ENCODE measurements at places on chromosomes 5 and 9.

GRCh38 chr5:68377733-68378132 lies 162.2 kb downstream of the PIK3R1 start:
- DNase-seq, result no peak

- DNase-seq, result peak; percentile 65
These were observed 47.3 kb downstream of the PRLR start for GRCh38 chr5:35182910-35183535.

- no peak for DNase-seq
These were observed 156.5 kb upstream of the NFIL3 start for GRCh38 chr9:91580136-91580535.

DNA sequence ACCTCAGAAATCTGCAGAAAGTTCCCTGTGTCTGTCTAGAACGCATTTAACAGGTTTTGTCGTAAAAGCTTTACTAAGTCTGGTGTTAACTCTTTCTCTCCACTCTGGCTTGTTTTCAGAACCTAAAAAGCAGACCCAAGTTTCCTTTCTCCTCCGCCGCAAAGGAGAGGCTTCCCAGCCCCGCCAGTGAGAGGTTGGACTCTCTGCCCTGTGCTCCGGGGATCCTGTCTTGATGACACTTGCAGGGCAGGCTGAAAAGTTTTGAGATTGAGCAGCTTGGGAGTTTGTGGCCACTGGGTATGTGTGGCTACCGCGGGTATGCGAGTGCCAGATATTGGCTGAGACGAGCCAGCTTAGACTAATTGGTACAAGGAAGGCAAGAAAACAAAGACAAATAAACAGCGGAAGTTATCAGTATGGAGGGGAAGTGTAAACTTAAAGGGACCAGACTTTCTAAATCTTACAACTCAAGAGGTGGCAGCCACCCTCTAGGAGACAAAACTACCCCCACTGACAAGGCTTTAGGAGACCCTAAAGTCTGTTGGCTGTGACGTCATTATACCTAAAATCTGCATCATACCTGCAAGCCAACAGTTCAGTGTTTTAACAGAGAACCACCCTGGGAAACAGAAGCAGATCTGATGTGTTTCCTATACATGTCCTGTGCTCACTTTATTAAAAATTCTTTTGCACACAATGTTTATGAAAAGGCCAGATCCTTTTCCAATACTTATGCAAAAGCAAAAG lies 41.0 kb upstream of the PCDHB1 start:
- no peak for DNase-seq

DNA sequence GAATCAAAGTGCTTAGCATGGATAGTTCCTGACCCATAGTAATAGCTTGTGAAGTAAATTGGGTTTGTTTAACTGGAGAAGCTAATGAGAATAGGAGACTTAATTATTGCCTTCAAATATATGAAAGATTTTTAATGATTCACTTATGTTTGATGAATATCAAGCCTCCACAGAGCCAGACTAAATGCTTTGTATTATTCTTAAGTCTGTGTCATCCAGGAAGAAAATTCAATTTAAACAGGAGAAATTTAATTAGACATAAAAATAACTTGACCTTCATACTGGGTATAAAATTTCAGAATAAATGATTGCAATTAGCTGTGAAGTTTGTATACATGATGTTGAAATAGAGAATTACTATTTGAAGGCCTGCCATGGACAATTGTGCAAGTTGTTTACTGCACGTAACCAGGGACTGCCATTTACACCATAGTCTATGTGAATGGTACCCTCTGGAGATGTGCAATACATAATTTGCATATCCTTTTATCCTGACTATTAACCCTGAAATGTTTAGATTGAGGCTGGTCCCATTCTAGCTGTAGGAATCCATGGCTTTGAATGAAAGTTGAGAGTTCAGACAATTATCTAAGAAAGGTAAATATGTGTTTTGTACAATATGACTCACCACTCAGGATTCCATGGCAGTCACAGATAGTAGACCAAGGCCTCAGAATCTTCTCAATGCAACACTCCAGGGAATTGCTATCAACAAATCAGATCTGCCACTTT lies 133.5 kb upstream of the IL12B start:
- DNase-seq, result no peak

GRCh38 chr9:95880021-95880690 lies 4.7 kb downstream of the ERCC6L2 start:
- DNase-seq, result no peak

GRCh38 chr5:2575871-2576270 lies 175.6 kb downstream of the IRX2 start:
- DNase-seq, result no peak

DNA sequence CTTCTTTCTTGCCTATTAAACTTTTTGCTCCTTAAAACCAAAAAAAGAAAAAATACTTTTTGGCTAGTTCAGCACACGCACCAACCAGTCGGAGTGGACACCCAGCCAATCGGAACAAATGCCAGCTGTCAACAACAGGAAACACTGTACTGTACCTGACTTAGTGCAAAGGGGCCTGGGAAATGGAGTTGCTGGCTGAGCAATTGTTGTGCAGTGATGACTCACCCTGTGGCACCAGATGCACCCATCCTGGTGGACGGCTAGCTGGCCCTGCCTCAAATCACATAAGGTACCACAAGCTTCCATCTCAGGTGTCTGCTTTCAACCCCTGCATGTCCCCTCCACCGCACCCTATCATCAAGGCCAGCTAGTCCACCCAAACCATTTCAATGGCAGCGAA lies 20.9 kb downstream of the FOXE1 start:
- no peak for DNase-seq

DNA sequence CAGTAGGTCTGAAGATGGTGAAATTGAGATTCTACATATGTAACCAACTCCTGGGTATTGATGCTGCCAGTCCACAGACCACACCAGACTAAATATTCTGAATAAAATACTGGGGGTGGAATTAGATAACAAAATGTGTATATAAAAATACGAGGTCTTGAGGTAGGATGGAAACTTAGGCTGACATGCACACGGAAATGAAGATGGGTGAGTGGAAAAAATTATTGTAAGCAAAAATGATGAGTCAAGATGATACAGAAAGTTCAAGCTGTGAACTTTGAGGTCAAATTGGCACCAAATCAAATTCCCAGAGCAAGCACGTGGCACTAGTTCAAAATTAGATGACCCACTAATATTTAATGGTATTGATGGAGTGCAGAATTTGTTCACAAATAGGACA lies 713.4 kb upstream of the ACO1 start:
- no peak for DNase-seq

DNA sequence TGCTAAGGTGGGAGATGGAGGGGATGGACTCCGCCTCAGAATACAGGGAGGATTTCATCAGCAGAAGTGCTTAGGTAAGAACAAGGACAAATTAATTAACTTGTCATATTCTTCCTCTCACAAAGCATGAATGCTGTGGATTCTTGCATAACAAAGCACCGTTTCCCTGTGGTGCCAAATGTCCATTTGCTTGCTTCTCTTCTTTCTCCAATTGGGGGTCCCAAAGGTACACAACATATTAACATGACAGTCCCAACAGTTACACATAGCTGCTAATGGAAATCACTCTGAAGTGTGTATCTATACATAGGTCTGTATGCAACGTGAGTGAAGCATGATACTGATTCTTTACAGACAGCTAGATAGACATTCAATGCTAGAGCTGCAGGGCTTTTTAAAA lies 146.7 kb upstream of the EFNA5 start:
- no peak for DNase-seq

- no peak for DNase-seq
These were observed 29.7 kb upstream of the CER1 start for GRCh38 chr9:14752271-14752670.

DNA sequence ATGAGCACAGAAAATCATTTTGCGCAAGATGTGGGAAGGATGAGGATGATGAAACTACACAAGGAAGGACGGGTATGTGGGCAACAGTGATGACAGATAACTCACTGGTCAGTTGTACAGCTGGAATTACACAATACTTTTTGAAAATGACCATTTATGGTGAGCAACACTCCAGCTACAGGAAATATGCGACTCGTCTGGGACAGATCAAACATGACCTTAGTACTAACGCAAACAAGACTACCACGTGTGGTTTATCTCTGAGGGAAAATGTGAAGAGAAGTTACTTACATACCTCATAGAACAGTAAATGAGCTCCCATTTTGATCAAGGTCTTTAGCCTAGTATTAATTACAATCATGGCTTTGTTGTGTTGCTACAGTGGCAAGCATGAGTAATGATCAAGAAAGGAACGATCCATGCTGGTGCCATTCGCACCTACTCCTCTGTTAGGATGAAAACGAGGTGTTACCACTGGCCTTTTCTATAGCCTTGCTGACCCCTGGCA lies 456.9 kb downstream of the BNC2 start:
- peak; percentile 39 for DNase-seq

DNA sequence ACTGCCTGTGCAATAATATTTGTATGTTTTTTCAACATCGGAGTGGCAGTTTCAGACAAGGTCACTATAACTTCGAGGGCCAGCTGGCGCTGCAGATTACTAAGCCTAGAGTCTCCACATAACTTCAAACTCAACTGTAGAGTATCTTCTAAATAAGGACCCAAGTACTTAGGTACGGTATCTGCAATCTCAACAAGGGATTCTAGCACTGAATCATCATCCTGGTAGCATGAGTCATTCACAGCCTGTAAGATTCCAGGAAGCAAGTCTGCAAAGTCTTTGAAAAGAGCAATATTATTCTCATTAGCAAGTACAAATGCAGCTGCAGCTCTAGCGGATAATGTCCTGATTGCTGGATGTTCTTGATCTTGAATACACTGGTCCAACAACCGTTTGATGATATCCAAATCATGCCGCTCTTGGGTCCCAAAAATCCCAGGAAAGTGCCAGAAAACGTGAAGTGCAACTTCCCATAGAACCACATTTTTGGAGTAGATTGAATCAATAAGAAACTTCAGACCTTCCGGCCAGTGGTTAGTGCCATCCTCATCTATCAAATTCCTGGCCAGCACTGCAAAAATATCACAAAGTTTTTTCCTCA lies 654 bp downstream of the RANBP6 start:
- DNase-seq, result no peak

DNA sequence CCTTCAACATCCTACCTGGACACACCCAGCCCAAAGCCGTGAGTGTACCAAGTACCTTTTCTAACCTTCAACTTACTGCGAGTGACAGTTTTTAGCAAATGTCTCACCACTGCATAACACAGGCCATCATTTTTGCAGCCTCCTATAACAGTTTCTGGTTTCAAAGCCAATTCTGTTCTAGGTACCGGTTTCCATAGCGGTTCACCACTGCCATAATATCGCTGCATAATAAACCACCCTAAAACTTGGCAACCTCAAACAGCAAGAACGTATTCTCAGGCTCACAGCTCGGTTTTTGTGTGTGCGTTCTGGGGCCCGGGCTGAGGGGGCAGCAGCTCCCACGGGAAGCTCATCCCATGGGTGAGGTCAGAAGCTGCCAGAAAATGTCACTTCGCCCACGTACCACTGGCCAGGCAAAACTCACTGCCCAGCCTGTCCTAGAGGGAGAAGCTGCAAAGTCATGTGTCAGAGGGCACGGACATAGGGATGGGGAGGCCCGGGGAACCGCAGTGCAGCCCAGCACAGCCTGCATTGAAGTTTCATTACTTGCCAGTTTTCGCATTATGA lies 15.9 kb upstream of the ADAMTS2 start:
- no peak for DNase-seq

DNA sequence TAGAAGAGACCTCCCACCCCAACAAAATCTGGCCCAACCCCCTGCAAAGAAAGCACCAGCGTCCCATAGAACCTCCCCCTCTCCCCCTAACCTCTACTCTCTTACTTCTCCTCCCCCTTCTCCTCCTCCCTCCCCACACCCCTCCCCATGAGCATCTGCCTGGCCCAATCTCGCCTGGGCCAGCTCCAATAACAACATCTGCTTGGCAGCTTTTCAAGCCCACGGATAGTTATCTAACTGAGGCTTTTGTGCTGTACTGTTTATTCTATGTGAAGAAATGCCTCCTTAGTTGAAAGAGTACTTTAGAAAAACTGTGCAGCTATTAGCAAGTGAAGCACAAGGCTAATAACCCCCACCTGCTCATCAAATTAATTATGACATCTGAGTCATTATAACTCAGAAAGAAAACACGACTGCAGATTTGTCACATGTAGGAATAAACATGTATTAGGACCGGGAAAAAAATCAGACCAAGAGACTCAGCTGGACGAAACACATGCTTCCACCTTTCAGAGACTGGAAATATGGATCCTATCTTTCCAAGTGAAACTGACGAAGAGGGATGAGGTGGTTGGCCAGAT lies 42.8 kb downstream of the NFIB start:
- peak; percentile 46 for DNase-seq

GRCh38 chr9:119795395-119795794 lies 426.2 kb upstream of the BRINP1 start:
- no peak for DNase-seq

- DNase-seq, result no peak
These were observed 24.0 kb downstream of the CSF1R start for GRCh38 chr5:150062216-150062922.

- DNase-seq, result no peak
These were observed 339.6 kb upstream of the SGCD start for GRCh38 chr5:155987265-155987810.

- no peak for DNase-seq
These were observed 178.7 kb downstream of the PPP2R2B start for GRCh38 chr5:146699664-146700418.

DNA sequence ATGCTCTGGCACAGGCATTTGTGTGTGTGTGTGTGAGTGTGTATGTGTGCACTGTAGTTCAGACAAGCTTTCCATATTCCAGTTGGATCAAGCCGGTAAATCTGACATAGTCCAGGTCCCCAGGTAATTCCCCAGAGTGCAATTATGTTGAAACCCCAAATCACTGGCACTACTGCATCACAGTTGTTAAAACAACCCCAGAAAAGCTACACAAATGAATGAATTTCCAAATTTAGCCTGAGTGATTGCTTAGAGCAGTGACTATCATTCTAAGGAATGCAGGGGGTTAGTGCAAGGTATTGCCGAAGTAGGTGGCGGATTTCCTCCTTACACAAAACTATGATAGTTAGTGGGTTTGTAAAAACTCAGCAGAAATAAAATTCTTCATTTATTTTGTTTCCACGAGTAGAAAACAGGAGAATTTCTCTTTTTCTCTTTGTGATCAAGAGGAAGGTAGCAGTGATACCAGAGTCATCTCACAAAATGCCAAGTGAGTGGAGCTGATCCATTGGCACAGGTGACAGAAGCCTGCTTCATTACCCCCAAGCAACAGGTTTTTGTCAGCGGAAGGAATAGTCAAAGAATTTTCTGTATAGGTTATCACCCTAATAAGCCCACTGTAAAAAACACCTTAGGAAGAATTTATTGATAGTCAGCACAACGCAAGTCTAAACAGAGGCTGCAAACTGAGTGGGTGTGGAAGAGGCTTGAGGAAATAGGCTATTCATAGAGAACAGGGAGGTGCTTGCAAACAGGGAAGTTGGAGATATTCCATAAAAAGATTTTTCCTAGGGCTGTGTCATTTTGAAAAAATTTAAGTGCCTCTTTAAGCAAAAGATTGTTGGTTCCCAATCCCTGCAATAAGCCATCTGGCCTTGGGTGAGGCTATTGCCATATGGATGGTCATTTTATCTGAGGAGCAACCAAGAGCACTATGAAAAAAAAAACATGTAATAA lies 385.1 kb downstream of the CHSY3 start:
- DNase-seq, result no peak

GRCh38 chr5:127565586-127566270 lies 48.3 kb downstream of the PRRC1 start:
- DNase-seq, result no peak

GRCh38 chr5:172453206-172453985 lies 929 bp downstream of the SH3PXD2B start:
- DNase-seq, result no peak

All from body of pancreas (tissue), 4 donors.